ENCODE measurements at places on chromosomes 13 and 19. TPM values are rescaled to one million over a fixed set of nuclear protein-coding genes. Genes with fewer than 3 reads are reported as not detected.

ANKRD24 gene
- total RNA-seq: 0.99 TPM

CD79A gene
- not detected for total RNA-seq

ZNF283 gene
- total RNA-seq: 29.9 TPM

FFAR3 gene
- not detected for total RNA-seq

STX10 gene
- 122 TPM for total RNA-seq

KIR2DL4 gene
- total RNA-seq: not detected

CRX gene
- not detected for total RNA-seq

MIR17HG gene
- 8.8 TPM for total RNA-seq

PALM3 gene
- total RNA-seq: not detected

TSPAN16 gene
- not detected for total RNA-seq

PCDH8 gene
- total RNA-seq: not detected

TMC4 gene
- 0.27 TPM for total RNA-seq

MBD3L2 gene
- not detected for total RNA-seq

SCGB2B2 gene
- 0.09 TPM for total RNA-seq

FGF22 gene
- not detected for total RNA-seq

CGB1 gene
- total RNA-seq: not detected

KIR2DL3 gene
- not detected for total RNA-seq

CEBPG gene
- 32.8 TPM for total RNA-seq

ZNF90 gene
- 1.4 TPM for total RNA-seq

FOXO1 gene
- 10.5 TPM for total RNA-seq

NOTCH3 gene
- total RNA-seq: 44.4 TPM

ATP4A gene
- total RNA-seq: not detected

PEAK3 gene
- not detected for total RNA-seq

ALOX5AP gene
- not detected for total RNA-seq

CACNG7 gene
- total RNA-seq: 1.9 TPM

GPC6 gene
- total RNA-seq: 92.6 TPM

ZNF146 gene
- 130 TPM for total RNA-seq

ZNF66 gene
- total RNA-seq: 4.0 TPM

IL12RB1 gene
- not detected for total RNA-seq

PPAN gene
- total RNA-seq: 21.8 TPM

ZNF667 gene
- 8.9 TPM for total RNA-seq

IGSF23 gene
- total RNA-seq: not detected

ZNF530 gene
- 5.6 TPM for total RNA-seq

CAPN12 gene
- not detected for total RNA-seq

LILRB2 gene
- total RNA-seq: not detected

LILRA2 gene
- not detected for total RNA-seq

CDX2 gene
- total RNA-seq: not detected

CYP2A7 gene
- not detected for total RNA-seq

FPR1 gene
- total RNA-seq: not detected

ZNF850 gene
- total RNA-seq: 5.4 TPM

All from fibroblast of the aortic adventitia (primary cell).